ENCODE measurements at places on chromosomes 16 and 17. TPM values are rescaled to one million over a fixed set of nuclear protein-coding genes. Genes with fewer than 3 reads are reported as not detected.

Gene CTRB1
- polyA plus RNA-seq = not detected

Gene TNFRSF13B
- polyA plus RNA-seq = not detected

Gene CLEC18B
- polyA plus RNA-seq = 0.14 TPM

Gene CCR7
- polyA plus RNA-seq = not detected

Gene TBX6
- polyA plus RNA-seq = 2.9 TPM

Gene CDH5
- 0.02 TPM for polyA plus RNA-seq

Gene HOXB1
- not detected for polyA plus RNA-seq

Gene EMP2
- 31.7 TPM for polyA plus RNA-seq

Gene CTRL
- 0.62 TPM for polyA plus RNA-seq

Gene PARN
- 18.1 TPM for polyA plus RNA-seq

Gene HAS3
- polyA plus RNA-seq = 4.8 TPM

Gene OTOP3
- polyA plus RNA-seq = not detected

Gene HSD11B2
- 1.3 TPM for polyA plus RNA-seq

Gene TEKT1
- polyA plus RNA-seq = not detected

Gene MPP2
- polyA plus RNA-seq = 0.49 TPM

Gene CDIPT
- 55.4 TPM for polyA plus RNA-seq

Gene RSPRY1
- polyA plus RNA-seq = 10.6 TPM

Gene NXPH3
- polyA plus RNA-seq = 2.2 TPM

Gene SETD1A
- polyA plus RNA-seq = 6.0 TPM

Gene CRAMP1
- 1.9 TPM for polyA plus RNA-seq

Gene NEK8
- polyA plus RNA-seq = 2.1 TPM

Gene MYH2
- polyA plus RNA-seq = not detected

Gene KCNJ12
- 0.06 TPM for polyA plus RNA-seq

Gene EPOP
- polyA plus RNA-seq = 6.5 TPM

Gene TM4SF5
- polyA plus RNA-seq = not detected

Gene PRRT2
- polyA plus RNA-seq = 0.06 TPM

Gene KIF2B
- not detected for polyA plus RNA-seq

Gene CDR2L
- polyA plus RNA-seq = 8.6 TPM

Gene KRTAP4-3
- polyA plus RNA-seq = not detected

Gene NTN1
- polyA plus RNA-seq = 0.47 TPM

Gene GGT6
- 0.22 TPM for polyA plus RNA-seq

Gene PABPN1L
- polyA plus RNA-seq = not detected

Measured in foreskin keratinocyte (primary cell).